ENCODE measurements at places on chromosomes 1 and 21.

DNA sequence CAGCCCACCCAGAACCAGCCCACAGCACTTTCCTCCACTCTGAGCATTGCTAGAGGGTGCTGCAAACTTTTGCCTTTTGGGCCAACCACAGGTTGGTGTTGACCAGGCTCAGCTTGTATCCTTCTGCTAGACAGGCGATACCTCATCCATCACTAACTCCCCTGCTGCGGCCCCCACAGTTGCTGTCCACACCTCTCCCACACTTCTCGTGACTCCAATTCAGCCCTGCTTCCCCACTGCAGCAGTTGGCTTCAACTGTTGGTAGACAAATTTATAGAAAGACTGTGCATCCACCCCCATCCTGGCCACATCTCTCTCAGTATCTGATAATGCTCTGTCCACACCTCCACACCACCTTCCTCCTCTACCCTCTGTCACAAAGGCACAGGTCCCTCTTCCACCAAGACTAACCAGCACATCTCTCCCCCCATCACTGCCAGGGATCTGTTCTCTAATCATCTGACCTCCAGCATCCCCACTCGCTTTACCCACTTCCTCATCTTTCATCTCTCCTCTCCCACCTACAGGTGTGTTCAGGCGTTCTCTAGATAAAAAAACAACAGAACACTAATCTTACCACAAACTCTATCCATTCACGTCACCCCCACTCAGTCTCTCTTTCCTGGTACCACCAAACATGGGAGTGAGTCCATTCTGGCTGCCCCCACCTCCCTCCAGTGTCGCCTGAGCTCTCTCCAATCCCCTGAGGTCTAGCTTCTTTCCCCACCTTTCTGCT lies 15.8 kb upstream of the SLC25A44 start:
- no peaks in the 10 kb centered on the region for H3K36me3 ChIP-seq
- no peak overlapping the region for H3K4me3 ChIP-seq
- no peak for DNase-seq

DNA sequence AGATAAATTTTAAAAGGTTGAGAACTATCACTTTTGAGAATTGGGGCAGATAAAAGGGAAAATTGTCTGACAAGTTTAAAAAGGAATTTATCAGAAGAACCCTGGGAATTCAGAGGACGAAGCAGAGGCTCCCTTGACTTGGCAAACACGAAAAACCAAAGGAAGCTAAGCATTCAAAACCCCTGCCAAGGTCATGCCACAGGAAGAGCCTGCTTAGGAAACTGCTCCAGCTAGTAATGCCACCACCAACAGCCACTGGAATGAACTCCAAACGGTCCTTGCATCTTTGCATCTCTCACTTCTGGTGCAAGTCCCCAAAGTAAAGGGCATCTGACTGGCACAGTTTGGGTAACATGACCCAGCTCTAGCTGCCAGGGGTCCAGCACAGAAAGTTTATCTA lies 7.2 kb downstream of the GPBP1L1 start:
- H3K27ac ChIP-seq: peak overlapping the region; percentile 50
- peak overlapping the region; percentile 19 for H3K4me3 ChIP-seq
- peaks cover 41% of the 10 kb centered on the region for H3K4me1 ChIP-seq
- no peaks in the 10 kb centered on the region for H3K36me3 ChIP-seq
- DNase-seq: peak; percentile 53

- H3K4me3 ChIP-seq: no peak overlapping the region
- H3K27ac ChIP-seq: no peak overlapping the region
- H3K27me3 ChIP-seq: no peaks in the 10 kb centered on the region
- no peaks in the 10 kb centered on the region for H3K36me3 ChIP-seq
- DNase-seq: no peak
These were observed 145.6 kb downstream of the FGGY start for GRCh38 chr1:59442492-59442891.

DNA sequence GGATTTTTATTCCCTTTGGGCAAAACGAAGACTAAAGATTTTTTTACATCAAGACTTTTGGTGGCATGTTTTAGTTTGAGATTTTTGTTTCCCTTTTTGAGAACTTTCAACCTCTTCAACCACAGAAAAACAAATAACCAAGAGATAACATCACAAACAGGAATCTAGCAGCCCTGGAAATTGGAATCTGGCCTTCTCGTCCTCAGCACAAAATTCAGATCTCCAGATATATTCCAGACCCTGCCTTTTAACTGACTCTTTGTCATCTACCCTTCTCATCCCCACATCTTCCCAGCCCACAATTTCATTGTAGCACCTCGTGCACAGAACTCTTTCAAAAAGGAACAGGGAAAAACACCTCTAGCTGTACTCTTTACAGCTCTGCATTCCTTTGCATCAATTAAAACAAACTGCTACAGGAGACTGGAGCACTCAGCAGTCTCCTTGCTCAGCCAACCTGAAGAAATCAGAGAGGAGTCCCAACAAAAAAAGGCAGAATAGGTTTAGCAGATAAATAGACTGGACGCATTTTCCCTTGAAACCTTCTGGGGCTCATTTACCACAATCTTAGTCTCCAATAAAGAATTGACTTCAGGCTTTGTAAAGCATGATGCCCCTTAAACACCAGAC lies 251.0 kb downstream of the TTLL7 start:
- no peak overlapping the region for H3K27ac ChIP-seq
- H3K27me3 ChIP-seq: no peaks in the 10 kb centered on the region

GRCh38 chr1:116131866-116132605 lies 20.8 kb downstream of the MAB21L3 start:
- no peaks in the 10 kb centered on the region for H3K36me3 ChIP-seq
- no peak overlapping the region for H3K27ac ChIP-seq
- H3K4me1 ChIP-seq: no peaks in the 10 kb centered on the region
- H3K4me3 ChIP-seq: no peak overlapping the region
- H3K27me3 ChIP-seq: 0 out of 2 replicates have a peak, but pooled peaks cover 5% of the 10 kb centered on the region

- H3K4me1 ChIP-seq: peaks cover 36% of the 10 kb centered on the region
- no peak overlapping the region for H3K4me3 ChIP-seq
- no peak overlapping the region for H3K27ac ChIP-seq
- H3K27me3 ChIP-seq: no peaks in the 10 kb centered on the region
- no peak for DNase-seq
These were observed 14.6 kb downstream of the OPTC start for GRCh38 chr1:203508463-203509073.

- H3K4me3 ChIP-seq: no peak overlapping the region
- no peaks in the 10 kb centered on the region for H3K27me3 ChIP-seq
- H3K4me1 ChIP-seq: peaks cover 19% of the 10 kb centered on the region
- H3K27ac ChIP-seq: no peak overlapping the region
- no peaks in the 10 kb centered on the region for H3K36me3 ChIP-seq
- no peak for DNase-seq
These were observed 98.0 kb downstream of the ADARB1 start for GRCh38 chr21:45172420-45172819.

- no peak overlapping the region for H3K27ac ChIP-seq
- H3K27me3 ChIP-seq: no peaks in the 10 kb centered on the region
- peaks cover 16% of the 10 kb centered on the region for H3K4me1 ChIP-seq
- no peak for DNase-seq
- H3K4me3 ChIP-seq: no peak overlapping the region
- H3K36me3 ChIP-seq: no peaks in the 10 kb centered on the region
These were observed 14.7 kb upstream of the MYSM1 start for GRCh38 chr1:58714544-58714943.

GRCh38 chr1:162075862-162076261 lies 6.4 kb downstream of the NOS1AP start:
- H3K27ac ChIP-seq: no peak overlapping the region
- H3K4me1 ChIP-seq: no peaks in the 10 kb centered on the region
- peaks cover 8% of the 10 kb centered on the region for H3K27me3 ChIP-seq
- H3K36me3 ChIP-seq: no peaks in the 10 kb centered on the region

GRCh38 chr21:18772404-18772803 lies 368.8 kb upstream of the TMPRSS15 start:
- H3K4me3 ChIP-seq: no peak overlapping the region
- no peaks in the 10 kb centered on the region for H3K4me1 ChIP-seq
- no peaks in the 10 kb centered on the region for H3K36me3 ChIP-seq
- DNase-seq: no peak
- H3K27me3 ChIP-seq: no peaks in the 10 kb centered on the region
- H3K27ac ChIP-seq: no peak overlapping the region

DNA sequence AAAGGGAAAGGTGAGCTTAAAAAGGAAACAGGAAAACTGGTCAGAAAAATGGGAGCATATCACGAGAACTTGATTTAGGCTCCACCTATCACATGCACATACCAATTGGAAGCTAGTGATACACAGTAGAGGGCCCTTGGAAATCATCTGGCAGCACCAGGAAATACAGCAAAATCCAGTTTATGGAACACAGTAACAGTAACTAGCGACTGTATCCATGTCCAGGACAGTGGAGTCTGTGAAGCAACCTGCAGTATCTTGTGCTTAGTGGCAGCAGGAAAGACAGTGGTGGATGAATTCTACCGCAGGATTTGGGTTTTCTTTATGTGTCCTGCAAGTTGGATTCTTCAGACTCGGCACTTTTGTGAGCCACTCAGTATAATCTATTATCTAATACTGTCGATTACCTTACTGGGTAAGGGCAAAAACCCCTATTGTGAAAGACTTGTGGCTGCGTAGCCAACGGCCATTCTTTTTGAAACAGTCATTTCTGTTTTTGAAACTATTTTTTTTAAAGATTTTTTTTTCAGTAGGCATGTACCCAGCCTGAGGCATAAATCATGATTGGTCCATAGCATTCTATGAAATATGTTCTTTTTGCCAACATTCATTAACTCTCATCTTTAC lies 1.6 kb upstream of the KDM4A start:
- H3K27ac ChIP-seq: peak overlapping the region; percentile 75
- peak; percentile 47 for DNase-seq
- H3K4me3 ChIP-seq: no peak overlapping the region
- peaks cover 11% of the 10 kb centered on the region for H3K4me1 ChIP-seq

GRCh38 chr1:163320891-163321290 lies 863 bp upstream of the NUF2 start:
- H3K27ac ChIP-seq: peak overlapping the region; percentile 77
- H3K36me3 ChIP-seq: no peaks in the 10 kb centered on the region
- no peaks in the 10 kb centered on the region for H3K27me3 ChIP-seq
- H3K4me3 ChIP-seq: peak overlapping the region; percentile 94
- peak; percentile 26 for DNase-seq
- H3K4me1 ChIP-seq: peaks cover 13% of the 10 kb centered on the region

DNA sequence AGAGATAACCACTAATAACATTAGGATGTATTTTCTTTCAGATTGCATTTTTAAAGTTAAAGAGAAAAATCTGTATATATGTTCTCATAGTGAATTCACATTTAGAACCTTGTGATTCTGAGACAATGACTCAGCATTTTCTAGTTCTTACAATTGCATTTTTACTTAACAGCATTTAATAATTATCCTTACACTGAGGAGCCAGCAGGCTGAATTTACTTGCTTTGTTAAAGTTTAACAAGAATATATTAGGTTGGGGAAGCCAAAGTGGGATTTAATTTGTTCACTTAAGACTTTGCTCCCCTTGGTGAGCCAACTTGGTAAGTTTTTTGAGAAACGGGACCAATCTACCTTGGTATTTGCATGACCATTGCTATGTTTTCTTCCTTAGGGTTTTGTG lies 4.5 kb downstream of the PATJ start:
- peak overlapping the region; percentile 5 for H3K4me3 ChIP-seq
- H3K36me3 ChIP-seq: no peaks in the 10 kb centered on the region
- peak; percentile 52 for DNase-seq

DNA sequence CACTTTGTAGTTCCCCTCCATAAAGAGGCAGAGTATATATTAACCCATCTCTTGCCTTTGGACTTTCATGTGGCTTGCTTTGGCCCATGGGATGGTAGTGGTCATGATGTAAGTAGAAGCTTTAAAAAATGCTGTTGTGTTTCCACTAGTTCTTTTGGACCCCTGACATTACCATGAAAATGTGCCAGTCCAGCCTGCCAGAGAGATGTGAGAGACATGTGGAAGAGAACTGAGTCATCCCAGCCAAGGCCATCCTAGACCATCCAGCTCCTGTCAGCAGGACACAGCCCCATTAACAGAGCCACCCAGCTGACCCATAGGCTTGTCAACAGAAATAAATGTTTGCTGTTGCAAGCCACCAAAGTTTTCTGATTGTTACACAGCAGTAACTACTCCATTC lies 3.9 kb upstream of the CD101 start:
- H3K4me3 ChIP-seq: no peak overlapping the region
- H3K27me3 ChIP-seq: no peaks in the 10 kb centered on the region
- no peak overlapping the region for H3K27ac ChIP-seq
- H3K4me1 ChIP-seq: peaks cover 15% of the 10 kb centered on the region

DNA sequence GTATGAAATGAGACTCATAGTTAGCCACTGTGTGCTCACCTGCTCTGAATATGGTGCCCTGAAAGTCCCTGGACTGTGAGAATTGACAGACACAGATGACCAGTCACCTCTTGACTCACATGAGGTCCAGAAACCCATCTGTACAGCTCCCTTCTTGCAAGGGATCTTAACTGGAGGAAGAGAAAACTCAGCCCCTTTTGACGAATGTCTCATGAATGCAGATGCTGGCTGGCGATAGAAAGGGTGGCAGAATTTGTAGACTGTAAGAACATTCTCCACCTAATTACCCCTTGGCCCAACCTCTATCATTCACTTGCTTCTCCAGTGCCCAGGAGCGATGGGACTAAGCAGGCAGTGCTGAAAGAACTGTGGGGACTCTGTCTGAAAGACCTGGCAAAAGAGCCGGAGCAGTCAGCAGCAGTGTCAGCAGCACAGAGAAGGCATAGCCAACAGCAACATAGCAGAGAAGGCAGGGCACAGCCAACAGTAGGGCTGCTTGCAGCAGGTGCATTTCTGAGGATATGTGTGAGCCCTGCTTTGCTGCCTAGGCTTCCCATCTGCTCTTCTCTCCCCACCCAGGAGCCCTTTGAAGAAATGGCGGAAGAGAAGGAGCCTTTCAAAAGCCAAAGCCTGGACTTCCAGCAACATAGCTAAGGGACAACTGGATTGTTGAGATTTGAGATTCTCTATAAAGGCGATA lies 25.8 kb upstream of the IFNGR2 start:
- H3K27me3 ChIP-seq: no peaks in the 10 kb centered on the region
- H3K36me3 ChIP-seq: no peaks in the 10 kb centered on the region
- H3K27ac ChIP-seq: no peak overlapping the region
- H3K4me1 ChIP-seq: peaks cover 39% of the 10 kb centered on the region
- H3K4me3 ChIP-seq: no peak overlapping the region
- no peak for DNase-seq

DNA sequence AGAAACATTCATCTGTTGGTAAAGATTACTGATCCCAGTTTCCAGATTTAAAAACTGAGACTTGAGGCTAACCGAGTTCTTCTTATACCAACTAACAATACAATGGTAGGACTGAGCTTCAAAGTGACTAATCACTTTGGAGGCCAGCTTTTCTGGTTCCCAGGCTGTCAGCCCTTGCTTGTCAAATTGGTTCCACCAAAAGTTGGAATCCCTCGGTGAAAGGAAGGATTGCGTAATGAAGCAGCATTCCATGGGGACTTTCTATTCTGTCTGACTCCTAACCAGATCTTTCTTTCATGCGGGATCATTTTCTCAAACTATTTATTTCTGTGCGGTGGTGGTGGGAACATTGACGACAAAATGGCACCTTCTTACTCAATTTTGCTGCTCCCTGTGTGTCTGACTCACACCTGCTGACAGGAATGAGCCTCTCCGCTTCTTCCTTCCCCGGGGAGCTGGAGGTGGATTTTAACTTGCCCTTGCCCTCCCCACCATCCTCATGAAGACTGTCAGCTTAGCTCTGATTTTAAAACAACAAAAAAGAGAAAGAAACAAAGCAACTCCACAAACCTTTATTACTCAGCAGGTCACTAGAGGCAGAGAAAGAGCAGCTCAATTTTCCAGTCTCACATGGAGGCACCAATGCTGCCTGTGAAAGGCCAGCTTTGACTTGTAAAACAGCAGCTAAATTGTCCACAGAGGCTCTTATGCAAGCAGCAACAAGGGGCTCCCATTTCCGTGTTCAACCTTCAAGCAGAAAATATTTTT lies 32.9 kb upstream of the RASAL2 start:
- peak; percentile 90 for DNase-seq
- H3K36me3 ChIP-seq: no peaks in the 10 kb centered on the region
- peak overlapping the region; percentile 49 for H3K4me3 ChIP-seq
